ENCODE measurements at places on chromosomes 3 and 15.

GRCh38 chr3:127750226-127751031 lies 71.9 kb downstream of the MGLL start:
- DNase-seq, result peak; percentile 41

- DNase-seq, result no peak
Measured at GRCh38 chr3:174862101-174862500, 3.0 kb downstream of the NAALADL2 start.

DNA sequence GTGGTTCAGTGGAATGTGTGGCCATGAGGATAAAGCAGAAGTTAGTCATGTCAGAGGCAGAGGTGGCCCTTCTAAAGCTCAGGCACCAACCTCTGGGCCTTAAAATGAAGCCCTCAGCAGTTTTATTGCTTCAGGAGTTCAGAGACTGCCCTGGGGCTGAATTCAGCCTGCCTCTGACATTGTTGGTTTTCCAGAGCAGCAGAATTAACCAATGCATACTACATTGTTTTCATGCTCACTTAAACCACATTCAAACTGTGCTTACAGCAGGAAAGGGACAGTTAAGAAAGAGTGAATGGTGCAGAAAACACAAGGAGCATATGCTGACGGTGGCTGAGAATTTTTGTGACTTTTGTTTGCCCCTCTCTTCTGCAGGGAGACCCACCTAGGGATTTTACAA lies 320.2 kb downstream of the CHST2 start:
- no peak for DNase-seq

GRCh38 chr3:64799606-64800005 lies 111.8 kb upstream of the ADAMTS9 start:
- no peak for DNase-seq

DNA sequence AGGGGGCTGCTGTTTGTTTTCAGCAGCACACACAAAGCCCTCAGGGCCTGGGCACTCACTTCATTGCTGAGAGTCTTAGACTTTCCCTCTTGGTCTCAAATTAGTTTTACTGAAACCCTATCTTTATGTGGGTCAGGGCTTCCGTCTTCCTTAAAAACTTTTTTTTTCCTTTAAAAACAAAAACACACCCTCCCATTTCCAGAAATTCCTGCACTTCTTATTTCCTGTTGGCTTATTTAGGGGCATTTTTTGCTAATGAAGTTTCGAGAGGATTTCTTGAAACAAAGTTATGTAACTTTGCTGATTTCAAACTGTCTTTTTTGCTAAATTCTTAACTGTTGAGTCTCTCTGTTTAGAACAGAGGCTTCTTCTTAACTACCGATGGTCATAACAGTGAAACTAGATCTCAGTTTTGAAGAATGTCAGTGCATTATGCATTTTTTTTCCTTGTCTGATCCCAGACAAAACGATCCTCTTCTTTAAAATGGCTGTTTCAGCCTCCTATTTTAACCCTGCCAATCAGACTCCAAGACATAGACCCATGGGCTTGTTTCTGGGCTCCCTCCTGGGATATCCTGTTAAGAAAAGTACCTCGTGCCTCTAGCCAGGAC lies 23.3 kb downstream of the ANAPC13 start:
- no peak for DNase-seq

DNA sequence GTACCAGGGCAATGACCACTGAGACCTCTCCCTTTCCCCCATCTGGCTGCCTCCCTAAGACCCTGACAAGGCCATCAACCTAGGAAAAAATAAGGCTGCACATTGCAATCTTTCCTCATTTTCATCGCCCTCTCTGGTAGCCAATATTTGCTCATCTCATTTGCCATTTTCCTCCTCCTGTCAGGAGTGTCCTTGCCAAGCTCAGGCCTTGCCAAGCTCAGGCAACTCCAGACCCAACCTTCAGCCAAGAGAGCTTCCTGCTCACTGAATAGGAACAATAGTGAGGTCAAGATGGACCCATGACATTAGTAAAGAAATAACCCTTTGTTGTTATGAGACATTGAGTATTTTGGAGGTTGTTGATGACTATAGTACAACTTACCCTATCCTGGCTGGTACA lies 380.3 kb downstream of the RSL24D1 start:
- no peak for DNase-seq

DNA sequence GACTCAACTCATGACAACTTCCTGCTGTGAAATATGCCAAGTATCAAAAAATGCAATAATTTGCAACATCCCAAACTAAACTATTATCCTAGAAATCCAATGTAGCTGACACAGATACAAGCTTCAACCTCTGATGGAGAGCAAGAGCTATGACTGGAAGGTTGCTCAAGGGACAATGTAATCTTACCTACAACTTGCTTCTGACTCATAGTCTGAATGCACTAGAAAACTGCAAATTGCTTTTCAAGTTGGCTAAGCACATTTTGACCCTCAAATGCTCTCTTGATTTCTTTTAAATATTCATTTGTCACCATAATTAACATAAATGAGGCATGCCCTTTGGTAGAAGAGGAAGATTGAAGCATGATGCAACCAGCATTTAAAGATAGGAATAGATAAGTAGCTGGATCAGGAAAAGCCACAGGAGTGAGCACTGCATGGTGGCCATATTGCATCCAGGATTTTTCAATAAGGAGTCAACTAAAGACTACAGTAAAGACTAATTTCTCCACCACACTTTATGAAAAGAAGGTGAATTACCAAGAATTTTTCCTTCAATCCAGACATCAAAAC lies 630.8 kb upstream of the GBE1 start:
- DNase-seq, result no peak

GRCh38 chr15:92079647-92080255 lies 226.2 kb downstream of the SLCO3A1 start:
- DNase-seq, result no peak

DNA sequence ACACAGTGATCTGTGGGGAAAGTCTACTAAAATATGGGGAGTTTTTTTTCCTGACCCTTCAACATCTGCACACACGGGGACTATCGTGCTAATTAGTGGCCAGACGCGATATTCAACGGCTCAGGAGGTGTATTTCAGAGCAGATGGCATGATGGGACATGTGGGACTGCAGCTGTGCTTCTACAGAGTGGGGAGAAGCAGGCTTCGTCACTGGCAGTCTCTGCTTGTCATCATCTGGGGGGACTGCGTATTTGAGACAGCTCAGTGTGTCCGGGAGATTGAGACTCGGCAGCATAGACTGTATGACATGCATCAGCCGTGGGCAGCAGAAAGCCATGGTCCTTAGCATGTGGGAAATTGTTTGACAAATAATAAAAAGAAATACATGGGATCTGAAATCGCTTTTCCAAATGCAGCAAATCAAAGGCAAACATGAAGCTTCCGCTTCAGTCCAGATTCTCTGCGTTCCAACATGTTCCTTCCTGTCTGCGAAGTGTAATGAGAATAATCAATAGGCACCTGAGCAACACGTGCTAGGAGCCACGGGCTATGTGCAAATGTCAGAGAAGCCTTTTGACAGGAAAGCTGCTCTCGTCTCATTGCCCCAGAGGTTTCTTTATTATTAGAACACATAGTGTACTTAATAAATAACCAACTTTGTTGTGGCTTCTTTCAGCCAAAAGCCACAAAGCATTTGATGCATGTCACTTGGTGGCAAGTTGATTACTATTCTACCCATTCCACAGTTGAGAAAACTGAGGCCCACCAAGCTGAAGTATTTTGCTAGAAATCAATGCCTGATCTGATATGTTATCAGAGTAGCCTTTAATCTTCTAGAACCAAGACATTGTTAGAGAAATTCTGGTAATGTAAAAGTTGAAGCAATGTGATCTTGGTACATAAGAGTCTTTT lies 276.3 kb downstream of the RYR3 start:
- no peak for DNase-seq

DNA sequence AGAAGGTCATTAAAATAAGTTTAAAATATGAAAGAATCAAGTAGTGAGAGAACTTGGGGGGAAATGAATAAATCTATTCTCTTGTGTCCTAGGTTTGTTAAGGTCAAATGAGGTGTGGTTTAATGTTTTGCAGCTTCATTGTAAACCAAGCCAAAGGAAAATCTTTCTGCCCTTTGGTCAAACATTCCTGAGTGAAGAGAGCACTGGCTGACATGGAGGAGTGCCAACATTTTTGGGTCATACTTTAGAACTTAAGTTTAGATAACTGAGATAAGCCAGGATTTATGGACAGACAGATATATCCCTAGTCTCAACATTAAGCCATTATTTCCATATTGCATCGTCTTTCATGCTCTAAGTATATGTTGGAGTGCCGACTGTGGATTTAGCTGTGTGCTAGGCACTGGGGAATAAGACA lies 66.4 kb downstream of the PTPRG start:
- peak; percentile 37 for DNase-seq

GRCh38 chr3:143977341-143978262 lies 6.0 kb downstream of the DIPK2A start:
- no peak for DNase-seq

GRCh38 chr3:120160050-120160449 lies 65.8 kb upstream of the GSK3B start:
- peak; percentile 28 for DNase-seq

DNA sequence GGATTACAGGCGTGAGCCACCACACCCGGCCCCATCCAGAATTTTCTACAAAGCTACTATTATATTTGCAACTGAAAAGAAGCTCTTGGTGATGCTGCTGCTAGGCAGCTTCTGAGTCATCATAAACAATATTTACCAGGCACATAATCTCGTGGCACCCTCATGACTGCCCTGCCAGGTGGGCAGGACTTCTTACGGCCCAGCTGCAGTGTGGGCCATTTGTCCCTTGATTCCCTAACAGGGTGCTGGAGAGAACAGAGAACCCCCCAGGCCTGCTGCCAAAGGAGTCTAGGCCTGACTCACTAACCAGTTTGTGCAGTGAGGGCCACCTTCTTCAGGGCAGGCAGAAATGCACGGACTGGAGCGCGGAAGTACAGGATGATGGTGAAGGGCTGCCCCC lies 4.9 kb downstream of the EPB42 start:
- peak; percentile 57 for DNase-seq

DNA sequence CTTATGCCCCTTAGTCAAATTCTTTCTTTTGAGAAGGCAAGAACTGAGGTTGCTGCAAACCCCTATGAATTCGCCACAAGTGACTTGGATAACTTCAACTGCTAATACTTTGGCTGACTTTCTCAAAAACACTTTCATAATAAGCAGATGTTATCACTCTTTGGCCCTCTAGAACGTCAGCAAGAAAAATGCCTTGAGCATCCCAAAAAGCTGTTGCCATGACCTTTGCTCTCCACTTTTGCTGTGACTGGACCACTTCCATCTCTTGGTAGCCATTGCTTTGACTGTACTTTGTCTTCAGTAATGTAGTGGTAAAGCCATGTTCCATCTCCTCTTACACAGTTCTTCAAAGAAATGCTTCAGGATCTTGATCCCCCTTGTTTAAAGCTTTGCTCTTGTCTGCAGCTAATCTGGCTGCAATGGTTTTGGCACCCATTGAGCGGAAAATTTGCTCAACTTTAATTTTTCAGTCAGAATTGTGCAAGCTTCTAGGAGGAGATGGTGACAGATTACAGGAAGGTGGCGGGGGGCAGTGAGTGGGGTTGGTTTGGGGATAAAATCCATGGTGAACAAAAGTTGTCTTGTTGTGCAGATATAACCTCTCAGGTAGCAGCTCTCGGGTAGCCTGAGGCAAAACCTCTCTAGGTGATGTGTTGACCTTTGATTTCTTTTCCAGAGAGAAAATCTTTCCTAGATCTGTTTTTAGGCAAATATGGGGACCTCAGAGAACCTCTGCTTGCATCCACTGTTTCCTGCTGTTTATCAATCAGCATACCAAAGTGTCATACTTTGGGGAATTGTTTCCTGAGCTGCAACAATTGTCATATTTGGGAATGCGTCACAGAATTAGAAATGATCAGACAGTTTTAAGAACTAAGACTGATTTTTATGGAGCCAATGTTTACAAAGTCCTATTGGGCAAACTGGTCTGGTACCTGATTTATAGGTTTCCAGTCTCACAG lies 83.6 kb downstream of the CCR1 start:
- no peak for DNase-seq

Data from H54 (cell line).